ENCODE measurements at places on chromosomes 6 and 20.

GRCh38 chr6:43803055-43803782, 33.2 kb downstream of the VEGFA start:
- no peak for DNase-seq

GRCh38 chr6:105359419-105360370, 43.2 kb downstream of the PREP start:
- peak; percentile 69 for DNase-seq

DNA sequence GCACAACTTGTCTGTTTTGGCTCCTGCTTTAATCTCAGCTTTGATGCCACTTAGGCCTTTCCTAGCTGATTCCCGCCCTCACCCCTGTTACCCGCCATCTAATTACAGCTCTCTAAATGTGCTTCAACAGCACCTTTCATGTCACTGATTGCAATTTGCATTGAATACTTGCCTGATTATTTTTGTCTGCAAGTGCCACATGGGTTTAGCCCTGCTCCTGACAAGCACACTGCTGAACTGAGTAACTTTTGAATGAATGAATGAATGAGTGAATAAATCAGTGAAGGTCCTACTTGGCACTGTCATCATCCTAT, 591 bp upstream of the DCBLD1 start:
- no peak for DNase-seq

- DNase-seq: no peak
These were observed 30.4 kb downstream of the IBTK start for GRCh38 chr6:82217018-82217586.
